ENCODE measurements at places on chromosomes 13 and 19.

DNA sequence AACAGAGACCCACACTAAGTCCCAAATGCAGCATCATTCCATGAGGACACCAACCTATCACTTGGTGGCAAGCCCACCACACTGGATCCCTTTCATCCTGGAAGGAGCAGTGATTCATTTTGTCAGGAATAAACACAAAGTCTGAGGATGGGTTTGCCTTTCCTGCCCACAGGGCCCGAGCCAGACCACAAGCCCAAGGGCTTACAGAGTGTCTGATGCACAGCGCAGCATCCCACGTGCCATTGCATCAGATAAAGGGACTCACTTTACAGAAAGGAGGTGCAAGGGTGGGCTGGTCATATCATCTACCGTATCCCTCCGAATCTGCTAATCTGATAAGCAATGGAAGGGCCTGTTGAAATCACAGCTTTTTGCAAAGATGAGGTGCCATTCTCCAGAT is 12.2 kb upstream of the KCTD15 start:
- no peak for DNase-seq

DNA sequence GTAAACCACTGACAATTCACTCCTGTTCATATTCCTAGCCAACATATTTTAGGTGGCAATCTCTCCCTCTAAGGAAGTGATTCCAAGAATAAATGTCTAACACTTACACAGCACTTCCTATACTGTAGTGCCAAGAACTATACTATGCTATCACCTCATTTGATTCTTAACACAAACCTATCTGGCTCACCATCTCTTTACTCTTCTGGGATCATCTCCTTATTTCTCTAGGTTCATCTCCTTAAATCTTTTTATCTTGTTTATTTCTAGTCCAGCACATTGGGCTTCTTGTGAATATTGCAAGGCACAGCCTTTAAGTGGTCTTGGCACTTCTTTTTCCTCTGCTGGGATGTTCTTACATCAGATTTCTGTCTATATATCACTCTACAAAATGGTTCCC is 366.3 kb downstream of the SLITRK6 start:
- no peak for DNase-seq

DNA sequence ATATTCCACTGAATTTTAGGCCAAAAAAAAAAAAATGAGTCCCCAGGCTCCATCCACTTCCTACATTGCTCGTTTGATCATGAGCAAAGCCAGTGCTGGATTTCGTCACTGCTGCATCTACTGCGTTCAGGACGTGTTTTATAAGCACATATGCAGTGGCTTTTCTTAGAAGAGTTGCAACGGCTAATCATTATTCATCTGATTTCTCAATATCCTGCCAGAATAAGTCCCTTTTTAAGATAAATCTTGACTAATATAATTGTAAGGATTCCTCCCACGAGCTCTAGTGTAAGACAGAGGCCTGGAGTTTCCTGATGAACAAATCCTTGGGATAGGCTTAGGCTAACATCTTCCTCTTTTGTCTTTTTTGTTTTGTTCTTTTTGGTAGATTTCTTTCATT is 19.5 kb downstream of the FAM124A start:
- no peak for DNase-seq

- no peak for DNase-seq
These were observed 8.0 kb upstream of the AMER2 start for GRCh38 chr13:25179832-25180774.

- no peak for DNase-seq
These were observed 8.9 kb upstream of the TPM4 start for GRCh38 chr19:16067205-16067938.

GRCh38 chr19:38669552-38669951 is 22.1 kb downstream of the ACTN4 start:
- DNase-seq = no peak

- DNase-seq = no peak
These were observed at the start of gene APC2 for GRCh38 chr19:1449467-1450442. Gene APC2 (plus strand): TSS chr19:1450121. CDS start chr19:1453002, 2,881 bp downstream.

GRCh38 chr13:43364210-43365038 is 341.0 kb downstream of the DNAJC15 start:
- no peak for DNase-seq

- no peak for DNase-seq
These were observed 73.7 kb downstream of the SLC15A1 start for GRCh38 chr13:98678741-98679140.

DNA sequence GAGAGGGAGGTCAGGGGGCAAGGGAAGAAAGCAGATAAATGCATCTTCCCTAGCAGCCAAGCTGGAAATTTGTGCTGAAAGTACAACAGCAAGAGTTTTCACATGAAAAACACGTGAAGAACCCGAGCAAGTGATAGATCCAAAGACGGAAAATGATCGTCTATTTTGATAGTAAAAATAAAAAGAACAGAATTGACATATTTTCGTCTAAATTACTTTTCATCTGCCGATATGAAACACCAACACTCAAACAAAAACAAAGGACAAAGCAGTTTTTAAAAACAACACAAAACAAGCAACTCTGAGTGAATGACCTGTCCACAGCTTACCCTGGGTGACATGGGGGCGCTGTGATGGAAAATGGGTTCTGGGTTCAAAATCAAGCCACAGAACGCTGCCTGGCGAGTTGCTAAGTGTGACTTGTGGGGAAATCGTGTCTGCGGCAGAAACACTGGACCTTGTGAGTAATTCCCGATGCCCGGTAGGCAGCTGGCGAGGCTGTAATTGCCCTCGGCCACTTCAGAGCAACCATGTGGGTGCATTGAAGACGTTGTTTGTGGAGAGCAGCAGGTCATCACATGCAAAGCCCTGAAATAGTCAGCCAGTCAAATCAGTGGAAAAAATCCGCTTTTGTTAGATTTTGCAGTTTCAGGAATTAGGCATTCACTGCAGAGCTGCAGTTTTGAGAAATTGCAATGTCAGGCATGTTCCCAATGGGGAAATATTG is 7.4 kb downstream of the SOX1 start:
- no peak for DNase-seq

DNA sequence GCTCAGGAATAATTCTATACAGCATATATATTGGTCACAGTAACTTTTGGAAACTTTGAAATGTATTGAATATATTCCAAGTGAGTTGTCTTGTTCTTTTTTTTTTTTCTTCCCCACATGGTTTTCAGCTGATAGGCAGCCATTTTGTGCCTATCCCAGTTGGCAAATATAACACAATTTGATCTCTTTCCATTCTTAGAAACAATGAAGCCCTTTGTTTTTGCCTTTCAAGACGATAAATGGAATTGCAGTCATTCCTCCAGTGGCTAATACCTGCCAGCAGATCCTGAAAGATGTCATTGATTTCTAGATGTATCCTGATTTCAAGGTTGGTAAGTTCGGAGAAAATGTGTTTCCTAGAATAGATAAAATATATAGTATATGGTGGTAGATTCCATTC is 951.1 kb upstream of the SLC10A2 start:
- DNase-seq = no peak

DNA sequence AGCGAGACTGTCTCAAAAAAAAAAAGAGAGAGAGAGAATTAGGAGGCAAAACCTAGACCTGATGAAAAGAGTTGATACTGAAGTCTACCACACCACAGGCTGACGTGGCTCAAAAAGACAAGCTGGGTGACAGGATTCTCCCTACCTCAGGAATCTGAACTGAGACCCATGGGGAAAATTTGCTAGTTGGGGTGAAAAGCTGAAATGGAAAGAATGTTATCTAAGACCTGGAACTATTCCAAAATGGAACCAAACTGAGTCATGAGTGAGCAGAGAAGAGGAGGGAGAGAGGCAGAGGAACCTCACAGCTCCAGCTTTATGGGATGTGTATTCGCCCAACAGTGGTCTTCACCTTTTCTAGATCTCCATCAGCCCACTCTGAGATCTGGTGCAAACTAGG is 11.7 kb downstream of the SMG9 start:
- DNase-seq = no peak

DNA sequence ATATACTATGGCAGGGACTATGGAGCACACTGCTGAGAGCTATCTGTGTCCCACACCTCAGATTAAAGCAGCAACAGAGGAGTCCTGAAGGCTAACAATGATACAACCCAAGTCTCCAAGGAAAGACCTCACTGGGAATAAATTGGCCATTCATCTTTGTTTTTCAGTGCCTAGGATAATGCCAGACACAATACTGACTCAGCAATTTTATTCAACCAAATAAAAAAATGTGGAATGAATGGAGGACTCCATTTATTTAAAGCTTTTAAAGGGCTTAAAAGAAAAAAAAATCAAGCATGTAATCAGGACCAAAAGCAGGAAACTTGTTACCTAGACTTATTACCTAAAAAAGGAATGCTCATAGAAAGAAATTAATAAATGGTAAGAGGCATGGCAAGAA is 960.5 kb downstream of the PCDH17 start:
- no peak for DNase-seq

GRCh38 chr13:44498502-44498901 is 77.6 kb downstream of the TSC22D1 start:
- no peak for DNase-seq

DNA sequence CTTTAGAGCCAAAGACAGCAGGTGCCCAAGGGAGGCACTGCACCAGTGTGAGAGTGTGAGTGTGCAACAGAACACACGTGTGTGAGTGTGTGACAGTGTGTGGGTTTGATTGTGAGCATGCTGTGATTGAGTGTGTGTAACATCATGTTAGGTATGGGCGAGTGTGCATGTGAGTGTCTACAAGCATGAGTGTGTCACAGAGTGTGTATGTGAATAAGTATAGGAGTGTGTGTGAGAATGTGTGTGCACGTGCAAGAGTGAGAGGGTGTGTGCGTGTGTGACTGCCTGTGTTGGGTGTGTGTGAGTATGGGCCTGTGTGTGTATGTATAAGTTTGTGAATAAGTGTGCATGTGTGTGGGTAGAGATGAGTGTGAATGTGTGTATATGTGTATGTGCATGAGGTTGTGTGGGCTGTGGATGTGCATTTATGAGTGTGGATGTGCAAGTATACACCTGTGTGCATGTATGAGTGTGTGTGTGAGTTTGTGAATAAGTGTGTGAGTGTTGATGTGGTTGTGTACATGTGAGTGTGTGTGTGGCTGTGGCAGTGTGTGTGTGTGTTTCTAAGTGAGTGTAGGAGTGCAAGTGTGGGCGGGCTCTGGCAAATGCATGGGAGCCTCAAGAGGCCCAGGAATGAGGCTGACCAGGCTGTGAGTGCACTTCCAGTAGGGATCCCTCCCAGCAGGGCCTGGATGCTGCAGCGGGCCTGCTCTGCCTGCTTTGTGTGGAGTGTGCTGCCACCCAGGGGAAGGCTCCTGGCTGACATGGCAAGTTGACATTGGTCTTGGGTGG is 198.4 kb downstream of the COL4A1 start:
- DNase-seq = no peak

DNA sequence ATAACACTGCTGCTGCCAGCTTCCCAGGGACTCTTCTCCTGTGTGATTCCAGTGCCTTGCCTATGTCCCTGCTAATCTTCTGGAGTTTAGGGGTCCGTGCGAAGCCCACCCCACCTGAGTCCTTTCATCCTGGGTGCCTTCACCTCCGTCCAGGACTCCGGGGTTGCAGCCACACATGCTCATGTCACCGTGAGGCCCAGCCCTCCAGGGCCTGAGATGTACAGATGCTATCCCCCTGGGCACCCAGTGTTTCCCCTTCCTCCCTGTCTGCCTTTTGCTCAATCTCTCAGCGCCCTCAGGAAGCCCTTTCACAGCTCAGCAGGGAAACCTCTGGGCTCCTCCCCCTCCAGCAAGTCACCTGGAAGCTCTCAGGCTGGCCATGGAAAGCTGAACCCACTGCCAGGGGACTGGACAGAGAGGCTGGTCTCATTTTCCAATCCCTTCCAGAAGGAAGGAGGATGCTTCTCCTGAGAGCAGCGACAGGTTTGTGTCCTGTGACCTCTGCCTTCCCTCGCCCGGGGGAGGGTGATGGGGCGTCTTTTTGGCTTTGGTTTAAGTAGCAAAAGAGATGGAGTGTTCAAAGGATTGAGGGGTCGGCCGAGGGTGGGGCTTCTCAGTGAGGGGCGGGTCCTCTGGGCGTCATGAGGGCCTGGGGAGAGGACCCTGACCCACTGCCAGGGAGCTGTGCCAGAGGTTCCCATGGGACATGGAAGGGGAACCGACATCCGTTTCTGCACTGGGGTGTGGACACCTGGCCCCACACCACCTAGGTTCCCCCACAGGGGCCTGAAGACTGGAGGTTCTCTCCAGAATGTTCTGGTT is 30.8 kb upstream of the TFDP1 start:
- no peak for DNase-seq

Measured in activated CD8-positive, alpha-beta memory T cell treated with anti-CD3 and anti-CD28 coated beads for 48 hours (primary cell).